GM12865 (cell line): ENCODE measurements at places on chromosomes 12 and 14.

DNA sequence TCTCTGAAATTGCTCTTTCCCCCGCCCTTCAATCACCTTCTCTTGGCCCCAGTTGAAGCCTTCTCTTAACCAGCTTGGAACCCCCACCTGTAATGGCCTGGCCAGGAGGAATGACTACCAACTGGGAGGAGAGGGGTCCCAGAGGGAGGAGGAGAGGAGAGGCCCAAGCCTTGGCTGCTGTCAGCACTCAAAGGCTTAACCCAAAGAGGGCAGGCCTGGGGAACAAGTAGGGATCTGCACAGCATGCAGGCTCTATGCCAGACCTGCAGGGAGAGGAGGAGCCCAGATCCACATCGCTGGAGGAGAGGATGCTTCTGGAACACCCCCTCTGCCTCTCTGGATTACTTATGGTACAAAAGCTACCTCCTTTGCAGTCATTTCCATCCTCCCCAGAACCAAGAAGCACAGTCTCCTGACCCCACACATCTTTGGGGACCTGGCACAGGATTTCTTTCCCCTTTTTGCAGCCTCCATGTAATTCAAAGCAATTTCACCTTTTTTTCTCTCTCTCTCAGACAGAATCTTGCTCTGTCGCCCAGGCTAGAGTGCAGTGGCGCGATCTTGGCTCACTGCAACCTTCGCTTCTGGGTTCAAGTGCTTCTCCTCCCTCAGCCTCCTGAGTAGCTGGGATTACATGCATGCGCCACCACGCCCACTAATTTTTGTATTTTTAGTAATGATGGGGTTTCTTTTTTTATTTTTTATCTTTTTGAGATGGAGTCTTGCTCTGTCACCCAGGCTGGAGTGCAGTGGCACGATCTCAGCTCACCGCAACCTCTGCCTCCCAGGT is 6.2 kb downstream of the RARG start:
- no peak for DNase-seq

GRCh38 chr12:117889098-117889497 is 79.7 kb downstream of the KSR2 start:
- DNase-seq = peak; percentile 55

DNA sequence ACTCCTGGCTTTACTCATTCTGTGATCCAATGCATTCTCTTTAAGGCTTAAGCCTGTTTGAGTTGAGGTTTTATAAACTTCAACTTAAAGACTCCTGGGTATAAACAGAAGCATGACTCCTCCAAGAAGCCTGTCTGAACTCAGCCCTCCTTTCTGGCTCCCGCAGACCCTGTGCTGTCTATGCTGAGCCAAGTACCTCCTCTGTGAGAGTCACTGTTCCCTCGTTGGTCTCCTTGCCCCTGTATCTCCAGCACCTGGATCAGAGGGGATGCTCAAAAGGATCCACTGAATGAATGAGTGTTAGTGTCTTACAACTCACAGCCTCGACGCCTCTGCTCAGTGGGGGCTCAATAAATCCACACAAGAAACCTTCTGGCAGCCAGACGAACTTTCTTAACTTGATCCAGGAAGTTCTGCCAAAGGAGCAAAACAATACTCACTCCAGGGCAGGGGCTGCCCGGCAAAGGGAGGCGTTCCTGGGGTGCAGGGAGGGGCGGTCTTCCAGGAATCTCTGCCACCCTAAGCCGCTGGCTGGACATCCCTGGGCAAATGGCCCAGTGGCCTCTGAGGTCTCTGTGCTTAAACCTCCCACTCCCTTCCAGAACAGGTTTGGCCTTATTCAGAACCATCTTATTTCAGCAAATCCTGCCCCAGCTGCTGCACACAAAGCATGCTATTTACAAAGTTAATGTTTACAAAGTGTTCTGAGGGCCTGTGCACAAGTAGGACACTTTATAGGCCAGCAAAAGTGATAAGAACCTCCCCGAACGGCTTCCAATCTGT is 32.9 kb downstream of the MAP1LC3B2 start:
- no peak for DNase-seq

DNA sequence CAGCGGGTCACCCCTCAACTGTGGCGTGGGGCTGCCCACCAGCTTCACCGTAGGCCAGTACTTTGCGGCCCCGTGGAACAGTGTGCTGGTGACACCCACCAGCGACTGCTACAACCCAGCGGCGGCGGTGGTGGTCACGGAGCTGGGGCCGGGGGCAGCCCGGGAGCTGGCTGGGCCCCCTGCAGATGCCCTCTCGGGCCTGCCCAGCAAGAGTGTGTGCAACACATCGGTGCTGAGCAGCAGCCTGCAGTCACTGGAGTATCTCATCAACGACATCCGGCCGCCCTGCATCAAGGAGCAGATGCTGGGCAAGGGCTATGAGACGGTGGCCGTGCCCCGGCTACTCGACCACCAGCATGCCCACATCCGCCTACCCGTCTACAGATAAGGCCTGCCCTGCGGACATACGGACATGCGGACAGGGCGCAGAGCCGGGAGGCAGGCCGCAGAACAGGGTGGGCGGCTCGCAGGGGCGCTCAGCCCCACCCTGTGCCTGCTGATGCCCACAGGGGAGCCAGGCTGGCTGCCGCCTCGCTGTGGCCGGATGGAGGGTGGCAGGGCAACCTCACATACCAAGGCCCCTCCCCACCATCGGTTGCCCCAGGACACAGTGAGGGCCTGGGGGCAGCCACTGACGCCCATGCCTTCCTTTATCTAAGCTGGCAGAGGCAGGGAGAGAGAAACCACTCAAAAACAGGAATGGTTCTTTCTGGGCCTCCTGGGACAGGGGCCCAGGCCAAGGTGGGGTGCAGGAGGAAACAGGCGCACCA is 55.5 kb downstream of the FAM222A start:
- no peak for DNase-seq

- no peak for DNase-seq
Measured at GRCh38 chr14:63504648-63505047, 38.5 kb downstream of the PPP2R5E start.
